Thoracic aorta (tissue), 2 donors: ENCODE measurements at places on chromosomes 7 and 10.

- DNase-seq, result no peak
Observed at GRCh38 chr7:51312951-51313737, 3.5 kb downstream of the COBL start.

GRCh38 chr10:78844960-78845607, 223.7 kb upstream of the ZMIZ1 start:
- DNase-seq, result no peak

- DNase-seq, result no peak
Observed at GRCh38 chr10:119306514-119306951, 99.2 kb downstream of the GRK5 start.

GRCh38 chr10:131041441-131041840, 270.1 kb downstream of the TCERG1L start:
- DNase-seq, result no peak

DNA sequence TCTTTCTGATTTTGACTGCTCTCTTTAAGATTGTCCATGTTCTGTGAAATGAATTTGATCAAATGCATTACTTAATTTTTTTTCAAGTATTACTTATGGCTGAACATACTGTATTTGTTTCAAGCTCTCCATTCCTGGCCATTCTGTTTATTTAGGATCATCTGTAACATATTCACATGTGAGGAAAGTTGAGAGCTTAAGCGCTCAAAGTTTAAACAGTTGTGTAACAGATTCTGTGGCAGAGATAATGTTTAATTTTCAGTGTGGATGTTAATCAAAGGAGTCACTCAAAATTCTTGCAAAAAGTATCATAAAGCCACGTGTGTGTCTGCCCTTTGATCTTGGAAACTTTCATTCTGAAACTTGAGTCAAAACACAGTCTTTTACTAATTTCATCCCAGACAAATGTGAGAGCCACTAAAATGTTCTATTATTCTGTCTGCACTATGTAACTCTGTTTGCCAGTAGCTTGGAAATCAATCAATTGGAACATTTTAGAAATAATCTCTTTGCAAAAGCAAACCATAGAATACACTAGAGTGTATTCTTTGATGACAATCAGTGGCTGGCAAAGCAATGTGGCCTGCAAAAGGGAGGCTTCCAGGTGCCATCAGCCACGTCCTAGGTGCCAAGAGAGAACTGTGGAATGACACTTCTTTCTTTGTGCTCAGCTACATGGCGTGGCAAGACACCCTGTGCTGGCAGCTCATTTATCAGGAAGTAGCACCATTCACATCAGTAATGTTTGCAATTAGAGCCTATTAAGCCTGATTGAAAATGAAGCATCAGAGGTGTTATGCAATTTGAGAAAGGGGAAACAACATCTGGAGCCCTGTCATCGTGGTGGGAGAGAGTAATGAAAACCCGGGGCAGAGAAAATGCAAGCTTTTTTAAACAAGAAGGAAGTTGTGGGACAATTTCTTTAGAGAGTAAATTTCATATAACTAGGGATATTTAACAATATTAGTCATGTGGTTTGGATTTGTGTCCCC, 40.9 kb downstream of the ARL5B start:
- DNase-seq, result no peak

GRCh38 chr7:44967571-44968446, 11.0 kb downstream of the MYO1G start:
- DNase-seq, result no peak

GRCh38 chr10:131653554-131654470, 247.0 kb upstream of the PPP2R2D start:
- DNase-seq, result no peak
